Esophagus mucosa (tissue), 1 donor: ENCODE measurements at places on chromosomes 12 and 14. TPM values are rescaled to one million over a fixed set of nuclear protein-coding genes. Genes with fewer than 3 reads are reported as not detected.

GRCh38 chr12:50862316-50862715 is 19.6 kb downstream of the TMPRSS12 start:
- peak; percentile 89 for ATAC-seq

DNA sequence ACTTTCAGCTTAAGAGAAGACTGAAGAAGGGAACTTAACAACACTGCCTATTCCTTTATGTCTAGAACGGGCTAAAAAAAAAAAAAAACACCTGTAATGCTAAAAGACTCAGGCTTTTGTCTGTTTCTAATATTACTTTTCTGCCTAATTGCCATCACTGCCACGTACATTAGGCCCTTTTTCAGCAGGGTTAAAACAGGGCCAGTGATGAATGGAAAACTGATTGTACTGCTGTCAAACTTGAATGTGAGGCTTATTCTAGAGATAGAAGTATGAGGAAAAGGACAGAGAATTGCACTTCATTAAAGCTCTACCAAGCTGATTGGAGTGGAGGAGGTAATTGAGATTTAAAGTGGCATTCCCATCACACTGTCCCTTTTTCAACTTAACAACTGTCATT is 535.8 kb downstream of the PRKD1 start:
- ATAC-seq = no peak

GRCh38 chr12:116241157-116241759 is 36.2 kb downstream of the MED13L start:
- peak; percentile 39 for ATAC-seq

GRCh38 chr14:53034688-53035230 is 83.9 kb upstream of the FERMT2 start:
- ATAC-seq = no peak

- no peak for ATAC-seq
These were observed 1.7 kb downstream of the CREBL2 start for GRCh38 chr12:12613344-12613743.

GRCh38 chr12:103698752-103699560 is 111.9 kb downstream of the STAB2 start:
- no peak for ATAC-seq

- no peak for ATAC-seq
These were observed 480.7 kb downstream of the TMEM132D start for GRCh38 chr12:129423041-129423580.

GRCh38 chr14:33504246-33505099 is 446.4 kb downstream of the EGLN3 start:
- no peak for ATAC-seq

GRCh38 chr12:91896286-91897024 is 249.2 kb downstream of the BTG1 start:
- no peak for ATAC-seq

GRCh38 chr12:83389237-83389996 is 702.7 kb downstream of the TMTC2 start:
- ATAC-seq = no peak

DNA sequence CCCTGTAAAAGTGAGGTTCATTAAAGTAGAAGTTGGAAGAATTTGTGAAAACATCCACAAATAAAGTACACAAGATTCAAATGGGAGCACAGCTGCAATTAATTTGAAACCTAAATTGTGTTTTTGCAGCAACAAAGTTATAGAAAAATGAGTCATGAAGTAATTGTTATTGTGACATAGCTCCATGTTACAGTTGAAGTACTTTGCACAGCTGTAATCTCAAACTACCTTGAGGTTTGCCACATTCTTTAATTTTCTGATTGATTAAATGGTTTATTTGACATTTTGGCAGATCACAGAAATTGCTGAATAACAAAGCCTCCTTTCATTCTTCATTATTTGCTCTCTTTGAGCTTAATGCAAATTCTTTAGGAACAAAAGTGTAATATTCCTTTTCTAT is 111.3 kb downstream of the RMST start:
- ATAC-seq = no peak

- no peak for ATAC-seq
These were observed 146.3 kb upstream of the CNOT2 start for GRCh38 chr12:70096759-70097410.

DNA sequence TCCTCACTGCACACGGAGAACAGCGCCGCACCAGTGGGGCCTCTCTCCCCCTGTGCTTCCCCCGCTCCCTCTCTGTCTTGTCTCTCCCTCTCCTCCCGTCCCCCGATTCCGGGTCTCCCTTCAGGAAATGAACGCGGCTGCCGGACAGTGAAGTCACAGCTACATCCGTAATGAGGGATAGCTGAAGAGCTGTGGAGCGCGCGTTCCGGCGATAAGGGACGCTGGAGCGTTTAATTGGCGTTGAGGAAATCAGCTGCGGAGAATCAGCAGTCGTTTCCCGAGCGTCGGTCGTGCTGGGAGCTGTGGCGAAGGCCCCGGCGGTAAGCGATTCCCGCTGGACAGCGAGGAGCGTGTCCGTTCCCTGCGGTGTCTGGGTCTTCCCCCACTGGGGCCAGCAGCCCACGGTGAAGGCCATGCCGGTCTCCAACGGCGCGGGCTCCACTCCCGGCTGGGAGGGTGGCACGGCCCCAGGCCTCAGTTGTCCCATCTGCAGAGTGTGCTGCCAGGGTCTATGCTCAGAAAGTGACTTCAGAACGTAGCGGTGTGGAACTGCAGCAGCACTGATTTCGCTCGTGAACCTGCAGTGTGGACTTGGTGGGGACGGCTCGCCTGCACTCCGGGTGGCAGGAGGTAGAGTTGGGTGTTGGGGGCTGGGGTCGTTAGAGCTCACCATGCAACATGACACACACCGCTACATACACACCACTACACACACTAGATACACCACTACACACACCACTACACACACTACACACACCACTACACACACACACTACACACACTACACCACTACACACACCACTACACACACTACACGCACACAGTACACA is 10.9 kb downstream of the NOC4L start:
- ATAC-seq = no peak

- peak; percentile 49 for ATAC-seq
These were observed 96.1 kb downstream of the PLXNC1 start for GRCh38 chr12:94244165-94245133.

Gene MYO1H
- total RNA-seq = 1.0 TPM

Gene P2RX2
- total RNA-seq = not detected

Gene CCNK
- 37.1 TPM for total RNA-seq

Gene GRIN2B
- total RNA-seq = under 0.01 TPM

Gene OAS2
- total RNA-seq = 20.6 TPM

Gene FIGNL2
- 0.16 TPM for total RNA-seq

Gene FOXG1
- not detected for total RNA-seq
